Spleen (tissue), 13 donors: ENCODE measurements at places on chromosomes 13 and 19. TPM values are rescaled to one million over a fixed set of nuclear protein-coding genes. Genes with fewer than 3 reads are reported as not detected.

- DNase-seq, result peak; percentile 83
These were observed at the start of gene CYP4F3 for GRCh38 chr19:15640294-15640903. Gene CYP4F3, plus strand, starts transcription at chr19:15640897. Its CDS starts 519 bp downstream, at chr19:15641416.

Gene THSD1
- total RNA-seq, result 7.5 TPM

DNA sequence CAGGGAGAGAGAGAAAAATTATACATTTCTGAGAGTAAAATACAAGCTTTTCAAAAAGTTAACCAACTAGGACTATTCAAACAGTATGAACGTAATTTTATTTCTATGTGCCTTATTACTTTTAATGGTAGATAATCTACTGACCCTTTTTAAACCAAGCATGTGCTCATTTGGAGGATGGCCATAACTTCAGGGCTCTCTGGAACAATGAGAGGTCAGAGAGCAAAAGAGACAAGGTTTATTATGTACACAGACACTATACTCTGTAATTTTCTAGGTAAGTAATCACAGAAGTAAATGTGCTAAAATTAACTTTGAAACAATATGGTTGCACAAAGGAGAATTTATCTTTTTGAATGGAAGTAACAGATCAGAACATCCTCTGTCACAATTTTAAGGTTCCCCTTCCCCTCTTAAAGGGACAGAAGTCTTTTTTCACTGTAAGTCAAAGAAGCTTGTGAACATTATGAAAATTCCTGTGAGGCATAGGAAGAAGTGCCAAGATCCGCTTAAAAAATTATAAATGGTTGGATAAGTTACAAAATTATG, 1.0 kb downstream of the POSTN start:
- DNase-seq, result no peak

GRCh38 chr19:1860042-1860775, 3.2 kb downstream of the KLF16 start:
- DNase-seq, result no peak

DNA sequence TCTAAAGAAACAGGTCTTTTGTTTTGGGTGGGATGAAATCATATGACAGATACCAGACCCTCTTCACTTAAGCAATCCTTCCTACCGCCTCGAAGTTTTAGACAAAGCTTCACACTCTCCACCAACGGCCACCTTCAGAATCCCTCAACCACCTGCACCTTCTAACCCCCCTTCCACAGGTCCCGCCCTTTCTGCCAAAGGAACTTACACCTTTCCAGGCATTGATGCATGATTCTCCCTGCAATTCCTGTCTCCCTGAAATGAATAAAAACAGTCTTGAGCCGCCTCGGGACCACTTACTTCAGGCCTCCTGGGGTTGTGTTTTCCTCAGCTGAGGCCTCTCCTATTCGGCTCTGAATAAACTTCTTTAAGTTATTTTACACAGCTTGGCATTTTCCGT, 859 bp downstream of the ZNF433 start:
- DNase-seq, result no peak
